ENCODE measurements at places on chromosomes 12 and 14.

DNA sequence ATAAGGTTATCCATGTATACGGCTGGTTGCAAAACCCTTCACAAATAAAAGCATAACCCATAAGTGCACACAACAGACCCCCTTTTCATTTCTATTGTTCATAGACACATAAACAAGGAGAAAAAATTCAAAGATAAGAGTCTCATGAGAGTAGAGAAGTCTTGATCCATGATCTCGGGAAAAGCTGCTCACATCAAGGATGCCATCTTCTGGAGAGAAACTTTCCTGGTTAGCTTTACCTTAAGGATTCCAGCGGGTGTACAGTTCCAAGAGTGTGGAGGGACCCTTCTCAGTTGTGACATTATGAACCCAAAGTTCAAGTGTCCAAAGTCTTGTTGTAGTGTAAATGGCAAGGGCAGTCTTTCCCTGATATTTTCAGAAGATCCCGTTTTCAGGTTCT lies 144.5 kb downstream of the LLPH start:
- no peak overlapping the region for H3K27ac ChIP-seq
- no peaks in the 10 kb centered on the region for H3K27me3 ChIP-seq
- no peak for DNase-seq

DNA sequence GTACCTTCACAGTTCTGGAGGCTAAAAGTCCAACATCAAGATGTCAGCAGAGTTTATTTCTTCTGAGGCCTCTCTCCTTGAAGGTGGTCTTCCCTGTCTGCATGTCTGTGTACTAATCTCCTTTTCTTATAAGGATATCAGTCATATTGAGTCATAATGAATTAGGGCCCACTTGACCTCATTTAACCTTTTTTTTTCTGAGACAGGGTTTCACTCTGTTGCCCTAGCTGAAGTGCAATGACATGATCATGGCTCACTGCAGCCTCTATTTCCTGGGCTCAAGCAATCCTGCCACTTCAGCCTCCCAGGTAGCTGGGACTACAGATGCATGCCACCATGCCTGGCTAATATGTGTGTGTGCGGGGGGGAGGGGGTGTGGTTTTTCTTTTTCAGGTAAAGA lies 41.7 kb downstream of the PPM1H start:
- DNase-seq, result no peak
- H3K4me1 ChIP-seq, result peaks cover 6% of the 10 kb centered on the region
- H3K36me3 ChIP-seq, result no peaks in the 10 kb centered on the region
- H3K27ac ChIP-seq, result peak overlapping the region; percentile 17

- no peaks in the 10 kb centered on the region for H3K27me3 ChIP-seq
- H3K4me3 ChIP-seq, result no peak overlapping the region
- no peaks in the 10 kb centered on the region for H3K36me3 ChIP-seq
- H3K4me1 ChIP-seq, result peaks cover 20% of the 10 kb centered on the region
Observed at GRCh38 chr14:101009531-101009930, 106.0 kb upstream of the RTL1 start.

DNA sequence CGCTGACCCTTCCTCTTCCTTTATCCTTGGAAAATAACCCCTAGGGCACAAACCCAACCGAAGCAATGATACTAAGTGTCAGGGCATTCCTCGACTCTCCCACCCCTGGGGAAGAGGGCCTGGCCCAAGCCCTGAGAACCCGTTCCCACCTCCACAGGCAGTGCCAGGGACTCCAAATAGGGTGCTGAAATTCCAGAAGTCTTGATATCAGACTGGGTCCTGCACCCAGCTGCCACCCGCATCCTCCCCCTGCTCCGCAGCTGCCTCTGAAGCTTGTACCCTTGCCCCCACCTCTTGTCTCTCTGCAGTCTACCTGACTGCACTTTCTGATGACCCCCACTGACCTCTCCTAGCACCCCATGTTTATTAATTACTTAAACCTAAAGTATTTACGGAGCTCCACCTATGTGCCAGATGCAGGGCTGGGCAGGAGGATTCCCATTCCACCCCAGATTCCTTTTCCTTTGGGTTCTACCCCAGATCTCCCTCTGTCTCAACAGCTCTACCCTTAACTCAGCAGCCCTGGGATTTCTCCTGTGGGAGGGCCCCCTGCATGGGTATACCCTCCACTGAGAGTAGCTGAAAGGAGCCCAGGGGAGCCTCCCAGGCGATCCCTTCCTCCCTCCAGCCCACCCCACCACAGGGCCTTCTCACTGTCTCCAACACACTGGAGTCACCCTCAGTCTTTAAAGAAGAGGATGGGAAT lies 4.1 kb upstream of the KRT18 start:
- no peaks in the 10 kb centered on the region for H3K27me3 ChIP-seq
- H3K36me3 ChIP-seq, result no peaks in the 10 kb centered on the region
- H3K27ac ChIP-seq, result no peak overlapping the region
- no peaks in the 10 kb centered on the region for H3K4me1 ChIP-seq
- no peak overlapping the region for H3K4me3 ChIP-seq
- DNase-seq, result no peak

- H3K4me3 ChIP-seq, result no peak overlapping the region
- H3K36me3 ChIP-seq, result no peaks in the 10 kb centered on the region
Observed at GRCh38 chr12:113674302-113674701, 202.6 kb upstream of the LHX5 start.

DNA sequence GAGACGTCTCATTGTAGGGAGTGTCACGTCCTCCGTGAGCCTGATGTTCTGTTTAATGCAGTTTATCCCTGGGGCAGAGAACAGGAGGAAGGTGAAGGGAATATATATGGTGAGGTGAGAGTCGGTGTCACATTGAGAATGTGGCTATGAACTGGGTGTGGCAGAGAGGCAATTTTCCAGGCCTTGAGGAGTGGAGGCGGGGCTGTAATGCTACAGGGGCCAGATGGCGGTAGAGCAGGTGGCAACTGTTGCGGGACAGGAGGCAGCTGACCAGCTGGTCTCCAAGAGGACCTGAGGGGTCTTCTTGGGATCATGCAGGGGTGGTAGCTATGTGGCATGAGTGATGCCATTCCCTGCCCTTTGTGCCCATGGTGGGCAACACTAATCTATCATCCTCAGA lies 59.6 kb downstream of the CACNA1C start:
- H3K4me1 ChIP-seq, result no peaks in the 10 kb centered on the region
- DNase-seq, result no peak
- no peak overlapping the region for H3K27ac ChIP-seq
- no peaks in the 10 kb centered on the region for H3K27me3 ChIP-seq
- no peaks in the 10 kb centered on the region for H3K36me3 ChIP-seq

All from common myeloid progenitor, CD34-positive (primary cell).